ENCODE measurements at places on chromosomes 7 and 10.

DNA sequence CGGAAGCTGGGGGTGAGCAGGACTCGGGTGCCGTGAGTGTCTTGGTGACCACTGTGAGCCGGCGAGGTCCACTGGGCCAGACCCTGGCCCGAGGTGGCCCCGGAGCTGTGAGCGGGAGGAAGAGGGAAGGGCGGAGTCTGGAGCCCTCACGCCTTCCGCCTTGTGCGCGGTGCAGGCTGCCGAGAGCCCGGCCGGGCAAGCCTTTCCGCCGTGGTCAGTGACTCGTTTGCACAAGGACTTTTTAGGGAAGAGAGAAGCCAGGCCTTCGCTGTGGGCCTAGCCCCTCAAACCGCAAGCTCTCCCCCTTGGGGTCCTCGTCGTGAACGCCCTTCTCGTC is 40.9 kb upstream of the ZNF32 start:
- DNase-seq = no peak

DNA sequence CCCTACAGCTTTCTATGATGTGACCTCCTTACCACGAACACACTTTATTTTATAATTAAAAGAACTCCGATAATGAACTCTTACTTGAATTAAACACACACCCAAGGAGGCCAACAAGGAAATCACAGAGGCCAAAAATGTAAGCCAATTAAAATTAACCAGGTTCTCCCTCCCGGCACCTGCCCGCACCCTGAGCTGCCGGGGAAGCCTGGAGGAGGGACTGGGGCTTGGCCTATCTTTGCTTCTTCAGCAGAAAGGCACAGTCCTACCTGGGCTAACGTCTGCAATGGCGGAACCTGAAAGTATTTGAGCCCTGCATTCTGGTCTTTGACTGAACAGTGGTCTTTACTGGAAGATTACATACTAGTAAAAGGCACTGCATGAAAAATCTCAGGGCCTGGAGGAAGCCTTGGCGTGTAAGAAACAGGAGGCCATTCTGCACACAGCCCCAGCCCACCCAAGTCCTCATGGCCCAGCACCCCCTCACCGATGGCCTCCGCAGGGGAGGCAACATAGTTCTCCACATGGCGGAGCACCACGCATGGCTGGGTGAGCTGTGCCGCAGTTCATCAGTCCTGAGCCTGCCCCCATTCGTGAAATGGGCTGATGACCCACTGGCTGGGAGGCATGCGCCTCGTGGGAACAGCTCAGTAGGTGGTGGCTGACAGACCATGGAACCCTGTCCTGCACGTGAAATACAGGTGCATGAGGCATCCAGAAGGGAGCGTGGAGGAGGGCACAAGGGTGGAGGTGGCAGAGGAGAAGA is 173.8 kb downstream of the PARD3 start:
- no peak for DNase-seq

DNA sequence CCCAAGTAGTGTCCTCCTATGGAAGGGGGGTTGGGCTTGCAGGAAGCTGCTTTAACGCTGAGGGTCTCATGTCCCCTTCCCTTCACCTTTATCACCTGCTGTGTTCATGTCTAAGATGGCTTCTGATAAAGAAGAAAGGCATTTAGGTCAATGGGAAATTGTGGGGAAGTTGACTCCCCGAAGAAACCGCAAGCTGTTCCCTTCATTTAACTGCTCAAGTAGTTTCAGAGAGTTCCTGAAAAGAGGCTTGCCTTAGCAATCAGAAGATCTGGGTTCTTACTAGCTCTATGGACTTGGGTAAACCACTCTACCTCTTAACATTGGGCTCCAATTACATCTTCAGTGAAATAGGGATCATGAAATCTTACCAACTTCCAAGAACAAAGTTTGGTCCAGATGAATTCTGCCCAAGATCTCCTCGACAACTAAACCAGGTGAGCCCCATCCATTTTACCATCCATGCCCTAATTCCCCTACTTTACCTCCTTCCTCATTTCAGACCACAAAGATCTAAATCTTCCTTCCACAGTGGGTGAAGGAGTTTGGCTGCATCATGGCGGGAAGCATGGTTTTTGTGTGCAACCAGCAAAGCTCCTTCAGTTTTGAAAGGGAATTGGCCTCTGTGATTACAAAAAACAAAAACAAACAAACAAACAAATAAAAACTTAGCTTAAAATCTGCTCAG is 30.4 kb upstream of the UCN3 start:
- no peak for DNase-seq

DNA sequence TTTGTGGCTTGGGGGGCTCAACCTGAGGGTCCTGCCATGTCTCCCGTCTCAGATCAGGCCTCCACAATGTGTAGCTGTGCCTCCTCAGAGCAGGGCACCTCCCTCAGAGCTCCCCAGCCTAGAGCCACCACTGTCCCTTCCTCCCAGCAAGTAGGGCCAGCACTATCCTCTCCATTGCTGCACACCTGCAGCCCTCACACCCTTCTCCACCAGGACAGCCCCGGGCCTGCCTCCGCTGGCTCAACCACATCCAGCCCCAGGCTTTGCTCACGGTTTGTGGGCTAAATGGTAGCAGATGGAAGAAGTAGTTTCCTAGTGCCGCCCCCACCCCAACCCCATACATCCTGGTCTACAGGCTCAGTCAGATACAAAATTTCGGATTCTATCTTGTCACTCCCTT is 10.1 kb downstream of the NFKB2 start:
- no peak for DNase-seq

GRCh38 chr10:76155961-76156360 is 724.5 kb downstream of the LRMDA start:
- no peak for DNase-seq

- no peak for DNase-seq
Measured at GRCh38 chr10:25689346-25690100, 244.5 kb upstream of the MYO3A start.

- DNase-seq = no peak
Measured at GRCh38 chr10:118721539-118721876, 33.3 kb downstream of the CACUL1 start.

DNA sequence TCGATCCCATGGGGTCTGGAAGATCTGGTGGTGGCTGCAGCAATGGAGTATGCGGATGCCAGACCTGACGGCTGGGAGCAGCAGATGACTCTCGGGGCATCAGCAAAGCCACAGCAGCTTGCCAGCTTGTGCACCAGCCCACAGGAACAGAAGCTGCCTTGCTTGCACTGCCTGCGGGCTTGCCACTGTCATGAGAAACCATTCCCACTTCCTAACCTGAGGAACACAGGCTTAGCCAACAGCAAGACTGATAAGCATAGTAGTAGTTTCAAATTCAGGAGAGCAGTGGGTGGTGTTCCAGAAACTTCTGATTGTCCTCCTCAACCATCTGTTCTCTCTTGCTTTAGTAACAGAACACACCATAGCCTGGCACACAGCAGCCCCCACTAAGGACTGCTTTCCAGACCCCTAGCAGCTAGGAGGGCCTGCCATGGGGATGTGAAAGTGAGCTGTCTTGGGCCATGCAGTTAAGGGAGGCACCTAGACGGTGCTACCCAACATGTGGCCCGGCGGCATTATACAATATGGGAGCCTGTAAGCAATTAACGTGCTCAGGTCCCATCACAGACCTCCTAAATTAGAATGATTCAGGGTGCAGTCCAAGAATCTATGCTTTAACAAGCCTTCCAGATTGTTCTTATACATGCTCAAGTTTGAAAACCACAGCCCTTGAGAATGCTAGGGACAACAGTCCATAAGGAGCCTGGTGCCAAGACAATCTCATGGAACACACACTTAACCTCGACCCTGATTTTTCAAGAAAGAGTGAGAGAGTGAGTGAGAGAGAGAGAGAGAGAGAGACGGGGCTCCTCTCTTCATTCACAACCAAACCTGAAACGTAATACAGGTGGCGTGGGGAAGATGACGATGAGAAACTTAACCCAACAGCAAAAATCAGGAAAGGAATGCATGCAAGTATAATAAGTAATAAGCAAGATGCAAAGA is 7.1 kb downstream of the ANXA11 start:
- no peak for DNase-seq

GRCh38 chr10:29914986-29915785 is 144.2 kb downstream of the JCAD start:
- DNase-seq = no peak

DNA sequence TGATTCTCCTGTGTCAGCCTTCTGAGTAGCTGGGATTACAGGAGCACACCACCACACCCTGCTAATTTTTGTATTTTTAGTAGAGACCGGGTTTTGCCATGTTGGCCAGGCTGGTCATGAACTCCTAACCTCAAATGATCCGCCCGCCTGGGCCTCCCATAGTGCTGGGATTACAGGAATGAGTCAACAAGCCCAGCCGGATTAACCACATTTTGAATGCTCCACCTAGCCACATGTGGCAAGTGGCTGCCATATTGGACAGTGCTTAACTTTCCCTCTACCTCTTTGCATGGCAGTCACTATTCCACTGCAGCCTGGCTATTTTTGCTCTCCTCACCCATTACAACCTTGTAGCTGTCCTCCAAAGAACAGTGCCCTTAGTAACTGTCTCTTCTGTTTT is 160.1 kb downstream of the GATA3 start:
- no peak for DNase-seq

GRCh38 chr10:123563581-123563855 is 102.6 kb upstream of the GPR26 start:
- DNase-seq = no peak

- no peak for DNase-seq
Measured at GRCh38 chr7:214410-215212, 22.2 kb downstream of the FAM20C start.

- no peak for DNase-seq
Measured at GRCh38 chr10:132149917-132150316, 36.8 kb upstream of the DPYSL4 start.

DNA sequence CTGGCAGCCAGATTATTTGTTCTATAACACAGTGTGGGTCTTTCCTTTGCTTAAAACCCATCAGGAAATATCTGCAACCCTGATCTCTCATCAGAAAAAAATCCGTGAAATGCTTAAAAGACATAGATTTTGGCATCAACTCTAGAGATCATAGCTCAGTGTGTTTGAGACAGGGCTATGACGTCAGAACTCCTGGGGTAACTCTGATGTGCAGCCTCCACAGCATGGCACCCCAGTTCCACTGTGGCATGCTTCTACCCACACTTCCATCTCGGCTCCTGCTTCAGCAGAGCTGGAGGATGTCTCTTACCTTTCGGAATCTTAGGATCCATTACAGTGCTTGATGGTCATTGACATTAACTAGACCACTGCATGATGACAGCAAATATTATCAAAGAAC is 205.7 kb downstream of the LHFPL3 start:
- DNase-seq = no peak

GRCh38 chr7:49255054-49255453 is 330.7 kb downstream of the CDC14C start:
- no peak for DNase-seq

DNA sequence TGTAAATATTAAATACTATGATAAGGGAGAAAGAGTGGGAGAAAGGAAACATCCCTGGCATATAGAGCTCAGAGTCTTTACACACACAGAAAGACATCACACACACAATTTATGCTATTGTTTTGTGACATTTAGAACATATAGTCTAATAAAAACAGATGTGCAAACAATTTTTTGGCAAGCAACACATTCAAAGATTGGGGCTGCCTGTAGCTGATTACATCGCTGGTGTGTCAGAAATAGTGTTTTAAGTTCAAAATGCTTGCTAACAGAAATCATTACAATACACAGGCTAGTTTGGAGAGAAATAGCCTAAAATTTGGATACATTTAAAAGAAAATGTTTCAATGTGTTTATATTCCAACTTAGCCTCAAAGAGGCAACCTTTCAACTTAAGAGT is 256.7 kb upstream of the NPVF start:
- DNase-seq = no peak

GRCh38 chr7:77653572-77653971 is 42.7 kb upstream of the RSBN1L start:
- DNase-seq = no peak

DNA sequence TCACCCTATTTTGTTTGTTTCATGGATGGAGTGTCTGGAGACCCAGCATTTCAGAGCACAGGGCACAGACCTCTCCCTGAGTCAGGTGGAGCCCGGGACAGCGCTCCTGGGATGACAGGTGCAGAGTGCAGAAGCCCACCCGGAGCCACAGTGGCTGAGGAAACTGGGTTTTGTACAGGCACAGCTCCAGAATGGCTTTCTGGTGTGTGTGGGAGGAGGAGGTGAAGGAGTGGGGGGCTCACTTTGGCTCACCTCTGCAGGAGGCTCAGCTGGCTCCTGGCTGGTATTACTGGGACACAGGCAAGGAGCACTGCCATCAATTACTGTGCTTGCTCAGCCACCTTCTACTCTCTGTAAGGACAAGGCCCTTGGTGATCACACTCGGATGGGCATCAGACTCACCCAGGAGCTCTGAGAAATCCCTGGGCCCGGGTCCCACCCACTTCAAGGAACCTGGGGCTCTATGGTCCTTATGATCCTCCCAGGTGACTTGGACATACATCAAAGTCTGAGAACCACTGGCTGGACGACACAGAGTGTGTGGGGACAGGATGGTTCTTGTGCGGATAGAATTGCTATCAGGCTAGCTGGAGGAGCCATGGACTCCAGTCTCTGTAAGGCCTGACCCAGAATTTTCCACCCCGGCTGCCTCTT is 221.1 kb upstream of the ZNF32 start:
- no peak for DNase-seq

GRCh38 chr10:21473135-21473534 is 52.3 kb downstream of the SKIDA1 start:
- no peak for DNase-seq

- DNase-seq = no peak
Measured at GRCh38 chr10:100571084-100571856, 35.5 kb downstream of the HIF1AN start.

- no peak for DNase-seq
Measured at GRCh38 chr7:38938589-38938988, 29.6 kb upstream of the VPS41 start.

DNA sequence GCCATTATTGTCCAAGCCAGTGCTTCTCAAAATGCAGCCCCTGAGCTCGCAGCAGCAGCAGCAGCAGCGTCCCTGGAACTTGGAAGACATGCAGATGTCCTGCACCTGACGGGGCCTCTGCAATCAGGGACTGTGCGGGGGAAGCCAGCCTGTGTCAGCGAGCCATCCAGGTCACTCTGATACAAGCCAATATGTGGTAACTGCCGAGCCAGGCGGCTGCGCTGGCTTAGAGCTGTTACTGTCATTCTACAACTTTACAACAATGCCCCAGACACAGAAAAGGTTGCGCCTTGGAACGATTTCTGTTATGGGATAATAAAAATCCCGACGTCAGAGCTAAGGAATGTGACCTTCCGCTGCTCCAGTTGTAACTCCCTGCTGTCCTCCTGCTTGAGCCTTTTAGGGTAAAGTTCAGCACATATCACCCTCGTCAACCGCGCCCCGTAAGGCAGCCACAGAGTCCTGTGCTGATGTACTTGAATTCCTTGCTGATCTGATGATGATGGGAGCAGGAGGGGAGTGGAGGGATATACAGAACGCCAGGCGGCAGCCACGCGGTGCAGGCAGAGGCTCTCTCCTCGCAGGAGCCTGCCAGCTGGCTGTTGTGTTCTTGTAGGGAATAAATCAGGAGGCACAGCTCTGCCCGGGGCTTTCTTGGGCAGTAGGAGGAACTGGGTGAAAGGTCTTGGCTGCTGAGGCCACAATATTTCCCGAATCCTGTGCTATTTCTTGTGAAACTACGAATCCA is 20.0 kb upstream of the CRYGN start:
- DNase-seq = no peak
